ENCODE measurements at places on chromosomes 6 and 20.

GRCh38 chr6:167572841-167573271 is 248.0 kb downstream of the TTLL2 start:
- no peak for DNase-seq

- DNase-seq = no peak
Observed at GRCh38 chr6:125753218-125753936, 3.9 kb downstream of the HEY2 start.

GRCh38 chr6:112183271-112183671 is 71.1 kb downstream of the LAMA4 start:
- DNase-seq = no peak

GRCh38 chr6:116409756-116410155 is 39.0 kb downstream of the DSE start:
- DNase-seq = no peak

GRCh38 chr20:41005361-41005729 is 23.3 kb upstream of the TOP1 start:
- DNase-seq = no peak

GRCh38 chr6:167827583-167828324 is 1.0 kb downstream of the AFDN start:
- no peak for DNase-seq

DNA sequence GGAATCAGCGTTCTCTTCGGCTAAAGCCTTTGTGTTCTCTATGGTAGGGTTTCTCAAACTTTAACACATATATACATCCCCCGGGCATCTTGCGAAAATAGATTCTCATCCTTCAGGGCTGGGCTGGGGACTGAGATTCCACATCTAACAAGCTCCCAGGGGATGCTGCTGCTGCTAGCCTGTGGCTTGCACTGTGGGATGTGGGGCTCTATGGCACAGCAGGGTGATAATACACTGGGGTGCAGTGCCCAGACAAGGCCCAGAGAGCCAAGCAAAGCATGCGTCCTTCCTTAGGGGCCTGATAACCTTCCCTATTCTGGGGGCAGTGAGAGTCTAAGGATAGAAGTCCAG is 102.0 kb downstream of the LAMP5 start:
- no peak for DNase-seq

DNA sequence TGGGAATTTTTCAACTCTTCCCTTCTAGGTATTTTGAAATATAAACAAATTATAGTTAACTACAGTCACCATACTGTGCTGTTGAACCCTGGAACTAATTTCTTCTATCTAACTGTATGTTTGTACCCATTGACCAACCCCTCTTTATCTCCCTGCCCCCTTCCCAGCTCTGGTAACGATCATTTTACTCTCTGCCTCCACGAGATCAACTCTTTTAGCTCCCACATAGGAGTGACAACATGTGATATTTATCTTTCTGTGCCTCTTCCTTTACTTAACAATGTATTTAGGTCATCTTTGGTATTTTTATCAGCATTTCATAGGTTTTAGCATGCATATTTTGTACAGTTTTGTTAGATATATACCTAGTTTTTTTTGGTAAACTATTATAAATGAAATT is 45.9 kb downstream of the ASXL1 start:
- no peak for DNase-seq

- no peak for DNase-seq
Observed at GRCh38 chr6:138970856-138971425, 17.1 kb downstream of the REPS1 start.

DNA sequence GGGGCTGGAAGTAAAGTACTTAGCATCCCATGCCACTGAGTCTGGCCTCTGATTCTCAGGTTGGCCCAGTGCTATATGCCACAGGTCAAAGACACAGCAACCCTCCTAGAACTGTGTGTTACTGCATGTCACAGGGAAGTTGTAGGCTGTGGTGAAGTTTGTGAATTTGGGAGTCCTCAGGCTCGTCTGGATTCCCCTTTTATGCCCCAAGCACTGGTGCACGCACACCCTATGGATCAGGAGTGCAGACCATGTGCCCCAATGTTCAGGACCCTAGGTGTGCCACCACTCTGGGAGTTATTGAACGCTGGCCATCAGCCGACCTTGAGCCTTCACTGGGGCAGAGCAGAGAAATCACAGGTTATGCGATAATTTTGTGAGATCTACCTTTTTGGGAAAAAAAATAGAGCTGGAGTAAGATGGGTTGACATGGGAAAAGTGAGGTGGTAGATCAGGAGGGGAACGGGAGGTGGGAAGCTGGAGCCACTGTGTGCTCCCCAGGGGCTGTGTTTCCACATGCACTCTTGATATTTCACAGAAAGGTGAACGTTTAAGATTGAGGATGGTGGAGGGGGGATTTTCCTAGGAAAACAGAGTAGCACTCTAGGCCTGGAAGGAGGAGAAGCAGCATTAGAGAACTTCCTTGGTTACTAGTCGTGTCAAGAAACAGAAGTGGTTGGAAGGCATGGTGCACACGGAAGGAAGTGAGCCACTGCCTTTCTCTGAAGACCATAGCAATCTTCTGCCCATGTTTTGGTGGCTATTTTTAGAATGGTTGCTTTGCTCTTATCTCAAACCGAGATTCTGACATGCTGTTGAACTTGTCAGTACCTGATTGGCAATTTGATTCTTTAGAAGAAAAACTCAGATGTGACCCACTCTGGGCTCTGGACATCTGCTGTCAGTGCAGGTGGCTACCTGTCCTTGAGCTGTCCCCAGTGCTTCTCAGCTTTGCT is 44.1 kb downstream of the DUSP22 start:
- no peak for DNase-seq

GRCh38 chr6:71402096-71402495 is 113.5 kb downstream of the OGFRL1 start:
- no peak for DNase-seq

- DNase-seq = no peak
Observed at GRCh38 chr20:48725555-48725991, 102.2 kb downstream of the PREX1 start.

GRCh38 chr6:42509765-42510164 is 54.1 kb upstream of the UBR2 start:
- no peak for DNase-seq

- DNase-seq = peak; percentile 24
Observed at GRCh38 chr20:45097485-45098102, 3.3 kb downstream of the KCNS1 start.

GRCh38 chr6:7058250-7058923 is 49.4 kb upstream of the RREB1 start:
- no peak for DNase-seq

- no peak for DNase-seq
Observed at GRCh38 chr6:17930321-17930993, 57.0 kb downstream of the KIF13A start.

DNA sequence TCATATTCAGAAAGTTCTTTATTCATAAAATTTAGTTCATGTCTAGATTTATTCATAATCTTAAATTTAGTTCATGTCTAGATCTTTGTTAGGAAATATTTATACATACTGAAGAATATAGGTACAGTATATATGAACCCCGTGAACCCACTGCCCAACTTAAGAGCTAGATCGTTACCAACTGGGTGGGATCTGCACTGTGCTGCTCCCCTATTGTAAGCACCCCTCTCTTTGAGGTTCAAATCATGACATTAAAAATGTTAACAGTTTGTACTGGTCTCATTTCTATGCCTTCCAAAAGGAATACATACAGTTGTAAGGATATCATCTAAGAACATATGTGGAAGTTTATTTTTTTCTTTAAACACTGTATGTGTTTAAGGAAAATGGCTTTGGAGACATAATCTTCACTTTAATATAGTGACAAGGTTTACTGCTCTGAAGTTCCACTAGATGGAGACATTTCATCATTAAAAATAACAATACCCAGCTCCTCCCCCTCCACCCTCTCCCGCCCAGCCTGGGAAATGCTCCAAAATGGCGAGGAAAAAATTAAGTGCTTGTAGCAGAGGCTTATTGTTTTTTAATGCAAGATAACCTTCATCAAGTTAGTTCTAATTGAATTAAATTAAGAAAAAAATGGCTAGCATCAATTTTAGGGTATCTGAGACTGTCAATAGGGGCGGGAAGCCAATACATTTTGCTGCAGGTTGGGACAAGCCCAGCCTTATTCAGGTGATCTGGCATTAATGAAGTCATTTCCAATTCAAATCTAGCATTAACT is 104.1 kb upstream of the TRAF3IP2 start:
- DNase-seq = peak; percentile 71
